ENCODE measurements at places on chromosomes 2 and 18. TPM values are rescaled to one million over a fixed set of nuclear protein-coding genes. Genes with fewer than 3 reads are reported as not detected.

DNA sequence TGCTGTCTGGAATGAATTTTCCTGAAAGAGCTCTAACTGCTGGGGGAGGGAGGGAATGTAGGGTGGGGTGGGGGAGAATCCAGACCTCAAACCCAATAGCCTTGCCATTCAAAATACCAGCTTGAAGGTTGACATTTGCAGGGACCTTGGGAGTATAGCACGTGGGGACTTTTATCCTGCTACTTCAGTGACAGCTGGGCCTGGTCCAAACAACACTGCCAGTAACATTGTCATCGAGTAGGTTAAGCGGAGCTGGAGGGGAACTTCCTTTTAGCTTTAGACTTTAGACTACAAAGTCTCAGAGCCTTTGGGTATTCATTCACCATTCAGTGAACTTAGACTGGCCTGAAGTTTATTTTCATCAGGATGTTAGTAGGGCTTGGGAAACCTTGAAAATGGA lies 248.7 kb downstream of the MEIS1 start:
- no peak for DNase-seq

DNA sequence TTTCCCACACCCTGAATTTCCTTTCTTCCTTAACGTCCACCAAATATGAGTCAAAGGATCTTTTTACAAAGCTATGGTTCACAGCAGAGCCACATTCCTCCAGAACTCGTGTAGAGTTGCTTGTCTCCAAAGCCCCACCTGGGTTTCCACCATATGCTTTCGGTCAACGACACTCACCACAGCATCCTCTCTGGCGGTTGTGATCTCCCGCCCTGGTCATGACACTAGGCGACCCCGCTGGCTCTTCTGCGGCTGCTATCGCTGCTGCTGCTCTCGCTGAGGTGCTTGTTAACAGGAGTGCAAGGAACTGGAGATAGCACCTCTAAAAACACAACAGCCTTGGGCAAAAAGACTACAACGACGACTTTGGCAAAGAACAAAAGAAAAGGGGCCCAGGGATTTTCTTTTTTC lies 340 bp downstream of the SLC40A1 start:
- peak; percentile 18 for DNase-seq

DNA sequence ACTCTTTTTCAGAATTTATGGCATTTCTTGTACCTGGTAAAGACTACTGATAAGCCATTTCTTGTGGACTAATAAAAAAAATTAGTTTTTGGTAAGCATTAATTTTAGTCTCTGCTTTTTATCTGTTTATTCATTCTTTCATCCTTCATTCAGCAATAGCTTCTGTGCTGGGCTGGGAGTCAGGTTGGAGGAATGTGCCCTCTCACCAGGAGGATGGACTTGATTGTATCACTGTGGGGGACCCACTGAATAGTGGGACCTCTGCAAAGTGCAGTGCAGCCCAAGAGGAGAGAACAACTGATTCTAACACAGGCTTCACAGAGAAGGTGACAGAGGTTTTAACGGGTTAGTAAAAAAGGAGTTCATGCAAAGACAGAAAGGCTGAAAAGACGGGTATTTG lies 39.1 kb downstream of the CDC42EP3 start:
- DNase-seq, result no peak

DNA sequence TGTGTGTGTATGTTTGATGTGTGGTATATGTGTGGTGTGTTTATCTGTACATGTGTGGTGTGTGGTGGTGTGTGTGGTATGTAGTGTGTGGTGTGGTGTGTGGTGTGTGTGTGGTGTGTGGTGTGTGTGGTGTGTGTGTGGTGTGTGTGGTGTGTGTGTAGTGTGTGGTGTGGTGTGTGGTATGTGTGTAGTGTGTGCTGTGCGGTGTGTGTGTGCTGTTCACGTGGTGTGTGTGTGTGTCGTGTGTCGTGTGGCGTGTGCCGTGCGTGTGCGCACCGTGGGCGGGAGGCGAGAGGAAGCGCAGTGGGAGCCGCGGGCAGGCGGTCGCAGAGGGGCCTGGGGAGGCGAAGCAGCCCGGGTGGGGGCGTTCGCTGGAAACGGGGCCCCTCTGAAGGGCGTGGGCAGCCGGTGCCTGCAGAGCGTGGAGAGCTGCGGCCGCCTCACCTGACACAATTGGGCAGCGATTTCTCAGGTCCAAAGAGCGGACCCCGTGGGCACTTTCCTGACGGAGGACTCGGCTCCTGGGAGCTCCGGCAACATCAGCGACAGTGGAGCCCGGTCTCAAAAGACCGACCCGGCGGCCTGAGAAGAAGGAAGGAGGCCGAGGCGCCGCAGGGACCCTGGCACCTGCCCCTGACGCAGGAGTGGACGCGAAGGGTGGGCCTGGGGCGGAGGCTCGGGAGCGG lies 741.1 kb upstream of the SALL3 start:
- DNase-seq, result no peak

DNA sequence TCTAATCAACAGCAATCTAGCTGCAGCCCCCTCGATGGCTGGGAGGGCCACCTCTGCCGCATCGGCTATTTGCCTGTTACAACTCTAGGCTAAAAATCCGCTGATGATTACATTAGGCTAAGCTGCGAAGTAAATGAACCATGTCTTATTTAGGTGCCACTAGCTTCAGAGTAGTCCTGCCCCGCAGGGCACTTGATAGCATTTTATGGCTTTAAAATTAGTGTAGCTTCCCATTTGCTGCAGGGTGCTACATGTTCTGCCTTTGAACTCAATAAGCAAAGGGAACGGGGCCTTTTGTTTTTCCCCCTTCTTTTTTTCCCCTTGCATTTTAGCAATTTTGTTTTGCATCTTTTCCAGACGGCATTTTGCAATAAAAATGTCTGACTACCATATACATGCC lies 270.2 kb downstream of the GBX2 start:
- DNase-seq, result no peak

- DNase-seq, result no peak
Observed at GRCh38 chr2:32752205-32752604, 124.4 kb downstream of the TTC27 start.

GRCh38 chr2:36672199-36672598 lies 24.3 kb upstream of the VIT start:
- DNase-seq, result no peak

- no peak for DNase-seq
Observed at GRCh38 chr2:70479816-70480215, 73.8 kb downstream of the TGFA start.

The NMUR1 gene
- total RNA-seq, result 0.15 TPM

The ESPNL gene
- total RNA-seq, result not detected

The SLC38A11 gene
- not detected for total RNA-seq

The ANXA4 gene
- total RNA-seq, result 30.2 TPM

The ANKRD30B gene
- not detected for total RNA-seq
